ENCODE measurements at places on chromosomes 5 and 9. TPM values are rescaled to one million over a fixed set of nuclear protein-coding genes. Genes with fewer than 3 reads are reported as not detected.

SELENOP gene
- total RNA-seq: 335 TPM

ABO gene
- total RNA-seq: not detected

RIOK2 gene
- 25.1 TPM for total RNA-seq

LECT2 gene
- total RNA-seq: not detected

PCDHB7 gene
- under 0.01 TPM for total RNA-seq

GABRP gene
- not detected for total RNA-seq

PKD2L2 gene
- not detected for total RNA-seq

C1QTNF2 gene
- 0.39 TPM for total RNA-seq

ADAMTSL1 gene
- 1.0 TPM for total RNA-seq
